ENCODE measurements at places on chromosomes 7 and 10.

DNA sequence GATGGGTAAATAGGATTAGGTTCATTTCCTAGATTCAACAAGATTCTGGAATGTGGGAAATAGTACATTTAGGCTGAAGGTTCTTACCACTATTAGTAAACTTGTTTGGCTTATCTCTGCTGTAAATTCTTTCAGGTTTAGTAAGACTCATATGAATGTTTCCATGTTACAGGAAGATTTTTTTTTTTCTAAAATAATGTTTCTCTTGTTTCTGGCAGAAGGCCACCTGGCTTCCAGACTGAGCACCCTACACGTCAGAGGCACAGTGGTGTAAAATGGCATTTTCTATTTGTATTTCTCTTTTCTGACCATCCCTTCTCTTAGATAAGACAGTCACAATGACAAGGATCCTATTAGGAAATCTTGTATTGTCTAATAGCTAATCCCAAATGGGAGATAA lies 22.7 kb upstream of the AASS start:
- DNase-seq = no peak

GRCh38 chr7:142420554-142421362 lies 162.9 kb upstream of the PRSS58 start:
- DNase-seq = peak; percentile 40

DNA sequence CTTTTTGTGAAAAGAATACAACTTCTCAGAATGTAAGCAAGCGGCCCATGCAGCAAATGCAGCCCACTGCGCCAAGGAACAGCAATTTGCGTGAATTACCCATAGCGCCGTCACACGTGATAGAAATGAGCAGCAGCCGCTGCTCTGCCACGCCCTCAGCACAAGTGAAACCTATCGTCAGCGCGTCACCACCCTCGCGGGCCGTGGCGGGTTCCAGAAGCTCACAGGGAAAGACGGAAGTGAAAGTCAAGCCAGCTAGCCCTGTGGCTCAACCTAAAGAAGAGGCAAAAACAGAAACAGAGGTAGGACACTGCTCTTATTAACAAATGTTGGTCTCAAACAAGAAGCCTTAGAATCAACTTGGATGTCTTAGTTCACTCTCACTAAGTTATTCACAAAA lies 70.5 kb downstream of the SHH start:
- DNase-seq = no peak

GRCh38 chr7:51366172-51366728 lies 49.6 kb upstream of the COBL start:
- DNase-seq = no peak
